Stimulated activated CD8-positive, alpha-beta memory T cell treated with anti-CD3 and anti-CD28 coated beads, Interleukin-4, amount 100 ng/mL, for 4 hours (primary cell): ENCODE measurements at places on chromosomes 7 and 10.

GRCh38 chr10:9577746-9578145 lies 1439.9 kb upstream of the CELF2 start:
- no peak for DNase-seq

GRCh38 chr10:110755781-110756180 lies 111.6 kb downstream of the RBM20 start:
- DNase-seq = no peak

DNA sequence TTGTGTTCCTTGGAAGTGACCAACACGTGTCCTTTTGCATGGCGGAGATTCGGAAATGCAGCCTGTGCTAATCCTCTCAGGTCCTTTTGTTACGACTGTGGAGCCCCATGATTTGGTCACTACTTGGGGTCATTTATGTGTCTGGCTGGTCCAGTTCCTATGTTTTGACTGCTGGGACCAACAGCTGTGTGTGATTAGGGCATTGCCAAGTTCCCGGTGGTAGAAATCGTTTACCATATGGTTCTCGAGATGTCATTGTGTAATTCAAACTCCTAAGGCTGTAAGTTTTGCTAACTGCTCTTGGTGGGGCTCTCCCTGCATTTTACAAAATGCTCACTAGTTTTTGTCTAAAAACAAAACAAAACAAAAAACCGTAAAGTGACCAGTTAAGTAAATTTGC lies 62.0 kb downstream of the CCNY start:
- DNase-seq = no peak

DNA sequence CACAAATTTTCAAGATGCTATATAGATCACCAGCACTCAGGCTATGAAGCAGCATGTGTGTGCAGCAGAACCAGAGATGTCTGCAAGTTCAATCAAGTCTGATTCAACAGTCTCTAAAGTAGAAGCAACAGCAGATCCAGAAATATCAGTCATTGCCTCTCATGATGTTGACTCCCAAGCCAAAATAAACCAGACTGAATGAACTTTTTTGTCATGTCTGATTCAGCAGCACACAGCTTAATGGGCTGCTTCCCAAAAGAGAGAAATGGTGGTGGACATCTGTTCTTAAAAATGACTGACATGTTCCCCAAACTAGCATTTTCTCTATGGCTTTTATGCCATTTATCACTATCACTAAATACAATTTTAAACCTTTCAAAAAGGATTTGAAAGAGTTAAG lies 53.8 kb downstream of the TMEM26 start:
- DNase-seq = no peak

- no peak for DNase-seq
These were observed 59.8 kb downstream of the STK32C start for GRCh38 chr10:132247943-132248342.

- no peak for DNase-seq
These were observed 319.8 kb downstream of the GATA3 start for GRCh38 chr10:8374334-8374733.

GRCh38 chr10:75247797-75248196 lies 12.0 kb upstream of the COMTD1 start:
- no peak for DNase-seq

- DNase-seq = no peak
These were observed 35.4 kb downstream of the DPCD start for GRCh38 chr10:101623528-101623927.

- DNase-seq = no peak
These were observed 1.7 kb upstream of the NEURL1 start for GRCh38 chr10:103491729-103492364.

DNA sequence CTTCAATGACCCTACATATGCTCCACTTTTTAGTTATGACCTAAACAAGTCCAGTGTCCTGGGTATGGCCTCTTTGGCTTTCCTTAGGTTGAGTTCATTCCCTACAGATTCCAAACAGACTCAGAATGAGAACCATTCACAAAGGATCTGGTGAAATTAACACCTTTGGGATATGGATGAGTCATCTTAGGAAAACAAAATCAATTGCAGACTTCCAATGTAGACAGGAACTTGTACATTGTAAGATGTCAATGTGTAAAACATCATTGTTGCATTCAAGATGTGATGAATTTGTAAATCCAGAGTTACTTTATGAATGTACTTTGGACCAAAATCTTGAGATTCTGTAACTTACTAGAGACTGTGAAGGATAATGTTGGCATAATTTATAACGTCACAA lies 43.4 kb upstream of the HECTD2 start:
- DNase-seq = no peak

DNA sequence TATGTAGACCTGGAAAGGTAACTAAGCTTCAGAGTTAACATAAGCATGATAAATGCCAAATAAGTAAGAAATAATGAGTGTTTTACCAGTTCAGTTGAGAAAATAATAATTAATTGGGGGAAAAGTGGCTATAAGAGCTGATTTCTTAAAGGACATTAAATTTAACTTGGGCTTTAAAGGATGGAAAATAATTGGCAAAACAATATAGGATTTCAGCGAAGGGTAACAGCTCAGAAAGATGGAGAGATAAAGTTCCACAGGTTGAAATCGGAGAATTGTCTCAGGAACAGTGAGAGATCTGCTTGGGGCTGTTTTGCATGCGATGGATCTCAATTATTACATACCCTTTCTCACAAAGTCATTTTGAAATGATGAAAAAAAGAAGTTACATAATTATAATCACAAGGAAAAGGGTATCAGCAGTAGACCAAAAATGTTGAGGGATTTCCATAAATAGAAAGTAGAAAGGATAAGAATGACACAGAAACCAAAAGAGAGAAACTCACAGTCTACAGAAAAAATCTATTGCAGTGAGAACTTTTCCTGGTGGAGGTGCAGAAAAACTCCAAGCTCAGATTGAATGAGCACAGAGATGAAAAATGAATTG lies 40.1 kb upstream of the ITGB8 start:
- DNase-seq = no peak
